CD4-positive, alpha-beta T cell treated with Interleukin-10 for 1 hour (primary cell): ENCODE measurements at places on chromosomes 4 and X.
A peak's percentile ranks its signal among the peaks of the same experiment; 100 is the strongest.

DNA sequence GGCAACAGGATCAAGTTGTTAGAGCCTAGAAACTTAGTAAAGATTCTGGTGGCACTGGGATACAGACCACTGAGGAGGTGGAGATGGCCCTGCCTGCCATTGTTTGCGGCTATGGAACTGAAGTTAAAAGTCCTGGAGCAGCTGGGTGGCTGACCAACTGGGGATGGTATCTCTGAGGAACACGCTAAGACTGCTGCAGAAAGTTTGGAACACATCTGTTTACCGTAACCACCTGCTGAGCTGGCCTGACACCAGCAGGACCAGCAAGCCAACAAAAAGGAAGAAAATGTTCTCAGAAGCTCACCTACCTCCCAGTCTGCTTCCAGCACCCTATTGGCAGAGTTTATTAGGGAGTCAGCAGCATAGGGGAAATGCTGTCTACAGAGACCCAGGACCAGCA lies 17.4 kb upstream of the PACRGL start:
- DNase-seq: no peak

- no peak for DNase-seq
Observed at GRCh38 chr4:25002681-25003080, 28.1 kb downstream of the LGI2 start.

- no peak for DNase-seq
Observed at GRCh38 chr4:70632028-70632427, 3.5 kb downstream of the ENAM start.

DNA sequence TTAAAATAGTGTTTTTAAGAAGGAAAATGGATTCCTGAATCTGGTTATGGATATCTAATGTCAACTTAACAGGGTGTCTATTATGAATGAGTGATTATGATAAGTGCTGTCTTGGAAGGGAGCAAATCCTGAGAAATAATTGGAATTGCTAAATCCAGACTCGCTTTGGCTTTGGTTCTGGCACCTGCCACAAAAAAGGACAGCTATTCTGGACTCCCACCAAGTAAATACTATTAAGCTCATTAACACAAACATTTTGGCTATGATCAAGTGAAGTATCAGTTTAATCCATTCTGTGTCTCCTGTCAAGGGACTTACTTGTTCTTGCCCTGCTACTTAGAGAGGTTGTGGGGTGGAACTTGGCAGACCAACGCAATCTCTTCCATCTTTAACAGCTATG lies 403.7 kb downstream of the CENPC start:
- DNase-seq: no peak

- DNase-seq: no peak
Observed at GRCh38 chr4:158219623-158220022, 9.3 kb downstream of the TMEM144 start.

- DNase-seq: peak; percentile 15
Observed at GRCh38 chr4:43132010-43132582, 239.6 kb downstream of the GRXCR1 start.

GRCh38 chr4:27828843-27829242 lies 968.2 kb downstream of the STIM2 start:
- DNase-seq: no peak

DNA sequence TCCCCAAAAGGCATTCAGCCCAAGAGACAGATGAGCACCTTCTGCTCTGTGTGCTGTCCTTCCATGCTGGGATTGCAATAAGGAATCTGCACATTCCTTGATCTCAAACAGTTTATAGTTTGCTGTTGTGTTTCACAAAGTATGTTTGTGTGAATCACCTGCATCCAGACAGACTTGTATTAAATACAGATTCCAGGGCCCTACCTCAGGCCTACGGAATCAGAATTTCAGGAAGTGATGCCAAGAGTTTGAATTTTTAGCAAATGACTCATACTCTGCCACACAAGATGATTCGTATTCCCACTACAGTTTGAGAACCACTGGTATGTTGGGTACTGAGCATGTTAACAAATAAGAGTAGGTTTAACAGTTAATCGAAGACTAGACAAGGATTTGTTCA lies 7.0 kb downstream of the VAMP7 start:
- DNase-seq: no peak

GRCh38 chrX:103524747-103525146 lies 5.5 kb upstream of the RAB40A start:
- DNase-seq: no peak
